ENCODE measurements at places on chromosomes 5 and 9.
A peak's percentile ranks its signal among the peaks of the same experiment; 100 is the strongest.

DNA sequence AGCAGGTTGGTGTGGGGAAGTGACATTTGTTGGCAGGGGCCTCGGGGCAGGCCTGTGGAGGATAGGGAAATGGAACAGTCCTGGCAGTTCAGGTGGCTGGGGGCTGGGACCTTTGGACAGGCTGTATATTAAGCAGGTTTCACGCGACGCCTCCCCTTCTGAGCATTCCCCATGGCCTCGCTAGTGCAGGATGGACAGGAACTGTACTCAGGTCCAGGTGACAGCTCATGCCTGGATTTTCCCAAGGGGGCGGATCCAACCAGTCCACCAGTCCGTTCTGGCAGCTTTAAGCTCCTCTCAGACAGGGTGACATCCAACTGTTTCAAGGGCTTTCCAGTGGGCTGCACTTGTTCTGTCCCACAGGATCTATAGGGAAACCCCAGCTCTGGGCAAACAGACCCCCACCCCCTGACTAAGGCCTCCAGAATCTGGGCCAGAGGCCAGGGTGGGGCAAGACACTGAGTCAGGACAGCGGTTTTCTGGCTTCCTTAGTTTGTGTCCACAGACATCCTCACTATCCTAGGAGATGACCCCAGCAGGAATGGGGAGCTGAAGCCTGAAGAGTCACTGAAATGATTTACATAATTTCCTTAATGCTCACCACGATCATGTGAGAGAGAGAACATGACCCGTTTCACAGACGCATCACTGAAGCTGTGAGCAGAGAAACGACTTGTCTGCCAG lies 20.9 kb downstream of the CSF2 start:
- no peak for DNase-seq

DNA sequence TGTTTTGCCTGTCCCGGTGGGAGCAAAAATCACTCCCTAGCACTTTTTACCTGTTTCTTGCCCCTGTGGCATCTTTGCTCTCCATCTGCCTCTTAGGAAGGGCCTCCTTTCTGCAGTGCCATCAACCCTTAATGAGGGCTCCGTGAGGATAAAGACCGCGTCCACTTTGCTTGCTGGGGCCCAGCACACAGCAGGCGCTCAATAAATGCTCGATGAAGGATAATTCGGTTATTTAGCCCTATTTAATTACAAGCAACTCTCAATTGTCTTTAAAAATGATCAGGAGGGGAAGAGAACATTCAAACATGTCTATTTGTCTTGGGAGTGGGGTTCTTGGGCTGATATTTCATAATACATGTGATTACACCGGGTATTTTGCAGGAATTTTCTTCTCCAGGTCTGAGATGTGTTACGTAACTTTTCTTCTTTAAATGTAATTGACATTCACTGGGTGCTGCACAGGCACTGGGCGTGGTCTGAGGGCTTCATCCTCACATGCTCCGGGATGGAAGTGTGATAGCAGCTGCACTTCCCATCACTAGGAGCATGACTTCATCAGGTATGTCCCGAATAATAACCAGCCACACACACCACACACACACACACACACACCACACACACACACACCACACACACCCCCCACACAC lies 19.8 kb upstream of the NTNG2 start:
- DNase-seq: no peak

DNA sequence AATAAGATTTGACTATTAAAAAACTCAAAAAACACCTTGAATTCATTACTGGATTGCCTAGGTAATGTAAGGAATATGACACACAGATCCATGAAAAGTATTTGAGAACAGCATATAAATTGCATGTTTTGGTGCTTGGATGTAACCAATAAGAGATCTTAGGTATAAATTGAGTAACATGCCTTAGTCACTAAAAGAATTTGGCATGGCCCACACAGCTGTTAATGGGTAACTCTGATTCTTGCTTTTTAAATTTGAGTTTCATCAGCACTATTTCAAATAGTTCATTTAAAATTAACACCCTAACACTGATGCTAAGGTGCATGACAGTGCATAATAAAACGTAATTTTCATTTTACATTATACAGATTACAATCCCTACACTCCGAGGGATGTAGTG lies 779.3 kb upstream of the WWC1 start:
- DNase-seq: no peak

GRCh38 chr9:129665389-129665775 lies at the start of gene PRRX2:
TSS of gene PRRX2 (plus strand) at chr9:129665647. CDS start at chr9:129665868, 221 bp downstream.
- peak; percentile 7 for DNase-seq

- no peak for DNase-seq
Observed at GRCh38 chr9:89473762-89474469, 24.0 kb downstream of the SEMA4D start.

GRCh38 chr5:96816411-96816939 lies 8.7 kb upstream of the ERAP1 start:
- no peak for DNase-seq

- DNase-seq: no peak
Observed at GRCh38 chr5:1156033-1156753, 44.3 kb upstream of the SLC12A7 start.

- DNase-seq: no peak
Observed at GRCh38 chr9:137441289-137441934, at the start of gene ENTPD8. TSS of gene ENTPD8 (minus strand) at chr9:137441357. CDS start at chr9:137438285, 3,072 bp downstream.

GRCh38 chr9:126348911-126349550 lies 22.4 kb downstream of the MVB12B start:
- no peak for DNase-seq

- no peak for DNase-seq
Observed at GRCh38 chr9:92769990-92770359, 5.3 kb upstream of the BICD2 start.

GRCh38 chr5:81402192-81402930 lies 8.4 kb upstream of the ACOT12 start:
- DNase-seq: no peak

- DNase-seq: no peak
Observed at GRCh38 chr9:77751341-77752091, 103.4 kb upstream of the GNA14 start.

DNA sequence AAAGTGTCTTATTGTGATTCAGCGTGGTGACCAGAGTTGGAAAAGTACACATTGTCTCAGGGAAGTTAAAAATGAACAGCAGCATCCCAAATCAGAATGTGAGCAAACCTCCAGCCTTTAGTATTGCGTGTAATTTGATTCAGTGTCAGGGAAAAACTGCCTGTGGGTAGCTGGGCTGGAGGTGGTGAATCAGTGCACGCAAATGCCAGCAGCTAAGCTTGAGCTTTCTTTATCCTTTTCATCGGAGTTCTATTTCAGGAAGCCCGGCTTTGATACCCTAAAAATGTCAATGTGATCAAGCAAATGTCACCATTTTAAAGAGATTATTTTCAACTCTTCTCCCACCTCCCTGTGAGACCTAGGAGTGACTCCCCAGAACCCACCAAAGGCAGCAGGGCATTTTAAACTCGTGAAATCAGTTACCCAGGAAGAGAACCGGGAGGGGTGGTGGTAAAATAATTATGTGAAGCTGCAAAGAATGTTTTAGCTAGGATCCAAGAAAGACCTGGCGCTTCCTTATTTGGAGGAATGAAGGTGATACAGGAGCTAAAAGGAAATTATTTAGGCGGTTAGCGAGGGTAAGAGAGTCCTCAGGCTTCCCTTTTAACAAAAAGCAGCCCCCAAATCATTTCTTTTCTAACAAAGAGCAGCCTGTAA lies 25.7 kb upstream of the C5orf47 start:
- DNase-seq: no peak

GRCh38 chr9:88706193-88707113 lies 171.5 kb downstream of the NXNL2 start:
- no peak for DNase-seq

DNA sequence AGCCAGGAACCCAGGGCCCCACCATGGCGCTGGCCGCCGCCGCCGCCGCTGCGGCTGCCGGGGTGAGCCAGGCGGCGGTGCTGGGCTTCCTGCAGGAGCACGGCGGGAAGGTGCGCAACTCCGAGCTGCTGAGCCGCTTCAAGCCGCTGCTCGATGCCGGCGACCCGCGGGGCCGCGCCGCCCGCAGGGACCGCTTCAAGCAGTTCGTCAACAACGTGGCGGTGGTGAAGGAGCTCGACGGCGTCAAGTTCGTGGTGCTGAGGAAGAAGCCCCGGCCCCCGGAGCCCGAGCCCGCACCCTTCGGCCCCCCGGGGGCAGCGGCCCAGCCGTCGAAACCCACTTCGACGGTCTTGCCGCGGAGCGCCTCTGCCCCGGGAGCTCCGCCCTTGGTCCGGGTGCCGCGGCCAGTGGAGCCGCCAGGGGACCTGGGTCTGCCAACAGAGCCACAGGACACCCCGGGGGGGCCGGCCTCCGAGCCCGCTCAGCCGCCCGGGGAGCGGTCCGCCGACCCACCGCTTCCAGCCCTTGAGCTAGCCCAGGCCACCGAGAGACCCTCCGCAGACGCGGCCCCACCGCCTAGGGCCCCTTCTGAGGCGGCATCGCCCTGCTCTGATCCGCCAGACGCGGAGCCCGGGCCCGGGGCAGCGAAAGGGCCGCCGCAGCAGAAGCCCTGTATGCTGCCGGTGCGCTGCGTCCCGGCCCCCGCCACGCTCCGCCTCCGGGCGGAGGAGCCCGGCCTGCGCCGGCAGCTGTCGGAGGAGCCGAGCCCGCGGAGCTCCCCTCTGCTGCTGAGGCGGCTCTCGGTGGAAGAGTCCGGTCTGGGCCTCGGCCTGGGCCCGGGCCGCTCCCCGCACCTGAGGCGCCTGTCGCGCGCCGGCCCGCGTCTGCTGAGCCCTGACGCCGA lies 749 bp downstream of the SOWAHA start:
- no peak for DNase-seq

GRCh38 chr9:10411272-10411671 lies 201.5 kb downstream of the PTPRD start:
- DNase-seq: no peak

DNA sequence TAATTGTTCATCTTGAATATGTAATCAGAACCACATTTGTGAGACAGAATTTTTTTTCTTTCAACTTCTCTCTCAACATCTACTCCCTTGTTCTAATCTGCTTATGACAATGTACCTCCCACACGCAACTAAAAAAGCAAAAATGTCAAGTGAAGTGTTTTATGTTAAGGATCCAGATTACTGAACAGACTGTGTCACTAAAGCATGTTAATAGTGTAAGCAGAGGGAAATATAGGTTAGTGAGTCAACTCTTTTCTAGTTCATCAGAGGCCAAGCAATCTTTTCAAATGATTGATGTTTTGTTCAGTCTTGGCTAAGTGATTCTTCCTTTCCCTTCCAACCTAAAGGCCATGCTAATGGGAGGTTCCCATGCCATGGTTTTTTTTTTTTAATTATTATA lies 34.7 kb upstream of the IDNK start:
- no peak for DNase-seq

- DNase-seq: no peak
Observed at GRCh38 chr5:68420476-68421344, 205.2 kb downstream of the PIK3R1 start.

DNA sequence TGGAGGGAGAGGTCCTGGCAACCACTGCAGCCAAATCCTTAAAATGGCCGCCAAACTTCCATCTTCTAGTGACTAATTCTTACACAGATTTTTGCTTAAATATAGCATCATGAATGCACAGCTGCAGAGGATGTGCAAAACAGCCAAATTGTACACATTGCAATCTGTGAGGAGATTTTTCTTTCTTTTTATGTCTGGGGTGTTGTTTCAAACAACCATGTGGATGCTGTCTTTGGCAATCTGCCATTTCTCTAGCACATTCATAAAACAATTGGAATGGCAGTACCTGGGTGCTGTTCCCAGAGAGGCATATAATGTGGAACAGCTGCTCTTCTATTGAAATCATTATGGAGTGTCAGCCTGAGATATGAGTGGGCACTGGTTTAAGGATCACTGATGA lies 1082.9 kb upstream of the SEMA6A start:
- DNase-seq: no peak

DNA sequence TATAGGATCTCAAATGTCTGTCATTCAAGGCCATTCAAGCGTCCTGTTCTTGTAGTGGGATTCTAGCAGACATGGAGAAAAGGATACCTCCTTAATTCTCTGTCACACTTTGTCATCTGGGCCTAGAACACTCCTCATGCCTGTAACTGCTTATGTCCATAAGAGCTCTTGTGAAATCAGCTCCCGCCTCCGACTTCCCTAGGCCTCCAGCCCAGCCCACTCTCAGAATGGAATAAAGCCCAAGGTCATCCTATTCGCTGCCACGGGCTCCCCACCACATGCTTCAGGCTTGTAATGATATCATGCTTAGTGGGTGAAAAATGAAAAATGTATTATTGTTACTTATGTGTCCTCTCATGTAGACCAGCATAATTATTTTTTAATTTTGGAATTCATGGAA lies 632.5 kb downstream of the ISL1 start:
- no peak for DNase-seq

- DNase-seq: no peak
Observed at GRCh38 chr5:11822598-11822997, 81.6 kb downstream of the CTNND2 start.

GRCh38 chr5:77859306-77859705 lies 83.2 kb upstream of the TBCA start:
- DNase-seq: no peak

GRCh38 chr5:31913808-31914207 lies 260.3 kb downstream of the GOLPH3 start:
- no peak for DNase-seq

GRCh38 chr5:96856371-96856770 lies 19.9 kb upstream of the ERAP2 start:
- DNase-seq: no peak

- DNase-seq: no peak
Observed at GRCh38 chr5:111887706-111888105, 130.7 kb upstream of the NREP start.

DNA sequence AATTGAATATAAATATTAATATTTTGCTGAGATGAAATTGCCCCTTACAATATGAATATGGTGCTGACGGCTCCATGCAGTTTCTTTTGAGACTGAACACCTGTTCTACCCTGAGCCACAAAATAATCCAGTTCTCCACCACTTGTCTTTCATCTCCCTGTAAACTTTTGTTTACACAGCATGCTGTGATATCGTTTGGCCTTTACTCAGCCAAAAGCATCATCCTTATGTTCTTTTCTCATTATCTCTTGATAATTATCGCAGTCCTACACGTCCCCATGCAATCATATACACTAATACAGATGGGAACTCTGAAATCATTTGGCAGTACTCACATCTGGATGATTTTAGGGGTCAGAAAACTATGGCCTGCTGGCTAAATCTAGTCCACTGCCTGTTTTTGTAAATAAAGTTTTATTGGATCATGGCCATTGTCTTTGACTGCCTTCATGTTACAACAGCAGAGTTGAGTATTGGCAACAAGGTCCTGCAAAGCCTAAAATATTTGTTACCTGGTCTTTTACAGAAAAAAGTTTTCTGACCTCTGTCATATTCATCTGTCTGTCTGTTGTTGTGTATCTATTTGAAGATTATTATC lies 53.3 kb downstream of the AOPEP start:
- no peak for DNase-seq

DNA sequence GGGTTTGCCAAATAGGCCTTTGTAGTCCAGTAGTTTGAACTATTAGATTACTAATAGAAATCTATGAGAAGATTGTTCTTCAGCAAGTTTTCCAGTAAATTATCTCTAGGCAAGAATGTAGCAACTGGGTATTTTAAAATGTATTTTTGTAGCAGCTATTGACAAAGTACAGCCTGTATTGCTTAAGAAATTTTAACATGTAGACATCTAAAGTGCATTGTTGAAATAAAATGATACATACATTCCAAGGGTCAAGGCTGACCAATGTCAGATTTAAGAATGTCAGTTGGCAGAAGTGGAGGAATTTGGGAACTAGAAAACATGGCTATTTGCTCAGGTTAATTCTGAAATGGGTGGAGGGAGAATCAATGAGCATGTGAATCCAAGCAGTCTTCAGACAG lies 57.5 kb upstream of the ZSWIM6 start:
- no peak for DNase-seq

GRCh38 chr5:148607406-148607805 lies 46.9 kb downstream of the HTR4 start:
- no peak for DNase-seq
